ENCODE measurements at places on chromosomes 6 and 20. TPM values are rescaled to one million over a fixed set of nuclear protein-coding genes. Genes with fewer than 3 reads are reported as not detected.

The PET117 gene
- 17.8 TPM for total RNA-seq

The DPM1 gene
- 73.9 TPM for total RNA-seq

The CTSZ gene
- total RNA-seq: 118 TPM

The HEY2 gene
- total RNA-seq: 1.3 TPM

The ATP6V1G2 gene
- total RNA-seq: 5.0 TPM

GRCh38 chr6:38088010-38088409 is 268.5 kb downstream of the ZFAND3 start:
- no peak for DNase-seq
- no peak overlapping the region for H3K27ac ChIP-seq
- H3K4me1 ChIP-seq: no peaks in the 10 kb centered on the region
- H3K36me3 ChIP-seq: no peaks in the 10 kb centered on the region
- H3K4me3 ChIP-seq: no peak overlapping the region
- H3K27me3 ChIP-seq: no peaks in the 10 kb centered on the region

DNA sequence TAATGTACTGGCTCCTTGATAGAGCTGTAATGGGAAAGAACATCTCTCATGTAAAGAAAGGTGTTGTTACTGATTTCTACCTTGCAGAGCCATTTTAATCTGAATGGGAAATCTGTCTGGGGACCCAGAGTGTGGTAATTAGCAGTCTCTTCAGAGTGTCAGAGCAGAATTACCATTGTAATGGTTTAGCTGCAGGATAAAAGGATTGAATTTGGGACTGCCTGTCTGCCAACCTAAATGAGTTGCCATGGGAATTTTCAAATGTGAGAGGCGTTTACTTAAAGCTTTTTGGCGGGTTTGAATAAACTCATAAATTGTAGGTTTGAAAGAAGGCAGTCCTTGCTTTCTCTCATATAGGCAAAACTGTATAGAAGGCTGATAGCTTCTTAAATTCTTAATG is 128.8 kb downstream of the QKI start:
- H3K4me1 ChIP-seq: peaks cover 8% of the 10 kb centered on the region
- no peak overlapping the region for H3K4me3 ChIP-seq
- no peak overlapping the region for H3K27ac ChIP-seq
- no peak for DNase-seq
- no peaks in the 10 kb centered on the region for H3K27me3 ChIP-seq

- no peaks in the 10 kb centered on the region for H3K36me3 ChIP-seq
- H3K4me3 ChIP-seq: no peak overlapping the region
- H3K27ac ChIP-seq: no peak overlapping the region
- DNase-seq: no peak
Observed at GRCh38 chr6:72953971-72954381, 271.3 kb downstream of the KHDC1L start.

DNA sequence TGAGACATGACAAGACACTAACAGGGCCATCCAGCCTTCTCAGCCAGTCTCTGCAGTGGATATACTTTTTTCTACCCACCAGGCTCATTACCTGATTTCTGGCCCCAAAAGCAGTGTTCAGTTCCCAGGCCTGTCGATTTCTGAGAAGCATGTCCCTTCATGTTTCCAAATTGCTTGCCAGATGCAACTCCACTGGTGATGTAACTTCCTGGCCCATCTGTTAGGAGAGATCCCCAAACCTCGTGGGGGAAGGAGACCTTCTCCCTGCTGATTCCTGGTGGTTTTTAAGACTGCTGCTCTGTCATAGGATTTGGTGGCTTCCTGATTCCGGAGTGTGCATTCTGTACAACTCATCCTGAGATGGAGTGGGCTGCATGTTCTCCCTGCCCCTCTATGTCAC is 31.6 kb upstream of the MRPS10 start:
- no peak overlapping the region for H3K4me3 ChIP-seq
- peaks cover 9% of the 10 kb centered on the region for H3K4me1 ChIP-seq
- no peak overlapping the region for H3K27ac ChIP-seq
- peaks cover under 1% of the 10 kb centered on the region for H3K36me3 ChIP-seq

DNA sequence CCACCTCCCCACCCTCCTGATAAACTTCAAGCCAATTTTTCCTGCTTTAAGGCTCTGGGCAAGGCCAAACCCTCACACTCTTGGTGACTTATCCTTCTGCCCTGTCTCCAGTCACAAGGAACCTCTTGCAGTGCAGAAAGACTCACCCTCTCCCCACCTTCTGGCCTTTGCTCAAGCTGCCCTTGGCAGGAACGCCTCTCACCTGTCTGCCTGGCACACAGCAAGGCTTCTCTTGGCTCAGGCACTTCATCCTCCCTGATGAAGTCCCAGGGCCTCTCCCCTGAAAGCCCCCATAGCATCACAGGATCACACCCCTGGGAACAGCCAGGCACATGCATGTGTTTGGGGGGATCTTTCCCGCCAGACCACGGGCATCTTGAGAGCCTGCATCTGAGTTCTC is 68.8 kb upstream of the NNAT start:
- peak; percentile 28 for DNase-seq
- H3K27ac ChIP-seq: no peak overlapping the region
- no peak overlapping the region for H3K4me3 ChIP-seq
- no peaks in the 10 kb centered on the region for H3K4me1 ChIP-seq
- H3K36me3 ChIP-seq: no peaks in the 10 kb centered on the region

GRCh38 chr6:36853325-36853724 is 14.1 kb upstream of the CPNE5 start:
- H3K4me3 ChIP-seq: no peak overlapping the region
- H3K4me1 ChIP-seq: no peaks in the 10 kb centered on the region
- DNase-seq: peak; percentile 83
- no peaks in the 10 kb centered on the region for H3K27me3 ChIP-seq
- no peaks in the 10 kb centered on the region for H3K36me3 ChIP-seq

GRCh38 chr20:10370091-10370887 is 63.7 kb downstream of the MKKS start:
- H3K27ac ChIP-seq: no peak overlapping the region
- H3K4me1 ChIP-seq: no peaks in the 10 kb centered on the region
- DNase-seq: no peak
- H3K27me3 ChIP-seq: no peaks in the 10 kb centered on the region

- H3K4me1 ChIP-seq: no peaks in the 10 kb centered on the region
- H3K27ac ChIP-seq: no peak overlapping the region
- no peaks in the 10 kb centered on the region for H3K36me3 ChIP-seq
- no peak overlapping the region for H3K4me3 ChIP-seq
- no peak for DNase-seq
- no peaks in the 10 kb centered on the region for H3K27me3 ChIP-seq
Observed at GRCh38 chr6:128167552-128167951, 266.7 kb upstream of the THEMIS start.

GRCh38 chr6:4349931-4350330 is 214.6 kb upstream of the ECI2 start:
- peak overlapping the region; percentile 82 for H3K27ac ChIP-seq
- peaks cover 55% of the 10 kb centered on the region for H3K4me1 ChIP-seq
- DNase-seq: no peak
- no peak overlapping the region for H3K4me3 ChIP-seq
- H3K27me3 ChIP-seq: no peaks in the 10 kb centered on the region

DNA sequence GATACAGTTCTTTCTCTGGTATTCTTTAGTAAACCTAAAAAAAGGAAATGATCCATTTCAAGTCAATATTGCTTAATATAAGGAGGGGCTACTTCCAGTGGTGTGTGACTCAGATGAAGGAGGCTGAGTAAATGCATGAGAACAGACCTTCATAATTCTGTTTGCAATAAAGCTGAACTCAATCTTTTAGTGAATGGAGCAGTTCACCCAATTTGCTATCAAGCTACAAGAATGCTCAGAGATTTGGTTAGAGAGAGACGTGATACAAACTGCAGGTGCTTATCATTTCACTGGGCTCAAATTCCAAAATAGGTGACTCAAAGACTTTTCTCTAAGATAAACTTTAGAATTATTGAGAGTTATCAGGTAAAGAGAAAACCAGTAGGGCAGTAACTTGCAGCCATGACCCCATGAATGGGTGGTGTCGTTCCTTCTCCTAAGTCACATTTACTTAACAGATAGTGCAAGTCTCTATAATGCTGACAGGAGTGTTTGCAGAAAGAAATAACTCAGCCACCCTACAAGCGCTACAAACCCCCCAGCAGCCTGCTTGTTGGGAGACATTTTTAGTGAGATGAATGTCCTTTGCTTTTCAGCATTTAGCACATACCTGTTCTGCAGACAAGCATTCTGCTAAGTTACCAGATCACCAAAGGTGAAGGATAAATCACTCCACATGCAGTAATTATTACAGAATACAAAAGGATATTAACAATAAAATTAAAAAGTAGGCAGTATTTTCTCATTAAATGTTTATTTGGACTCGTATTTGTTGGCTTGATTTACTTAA is 16.4 kb upstream of the BLOC1S5 start:
- no peak for DNase-seq
- no peaks in the 10 kb centered on the region for H3K36me3 ChIP-seq
- H3K4me1 ChIP-seq: no peaks in the 10 kb centered on the region
- H3K27me3 ChIP-seq: no peaks in the 10 kb centered on the region
- no peak overlapping the region for H3K4me3 ChIP-seq

- no peaks in the 10 kb centered on the region for H3K4me1 ChIP-seq
- no peaks in the 10 kb centered on the region for H3K36me3 ChIP-seq
- no peak for DNase-seq
- no peak overlapping the region for H3K4me3 ChIP-seq
- no peak overlapping the region for H3K27ac ChIP-seq
- H3K27me3 ChIP-seq: no peaks in the 10 kb centered on the region
Observed at GRCh38 chr6:80623066-80623815, 516.8 kb downstream of the BCKDHB start.

DNA sequence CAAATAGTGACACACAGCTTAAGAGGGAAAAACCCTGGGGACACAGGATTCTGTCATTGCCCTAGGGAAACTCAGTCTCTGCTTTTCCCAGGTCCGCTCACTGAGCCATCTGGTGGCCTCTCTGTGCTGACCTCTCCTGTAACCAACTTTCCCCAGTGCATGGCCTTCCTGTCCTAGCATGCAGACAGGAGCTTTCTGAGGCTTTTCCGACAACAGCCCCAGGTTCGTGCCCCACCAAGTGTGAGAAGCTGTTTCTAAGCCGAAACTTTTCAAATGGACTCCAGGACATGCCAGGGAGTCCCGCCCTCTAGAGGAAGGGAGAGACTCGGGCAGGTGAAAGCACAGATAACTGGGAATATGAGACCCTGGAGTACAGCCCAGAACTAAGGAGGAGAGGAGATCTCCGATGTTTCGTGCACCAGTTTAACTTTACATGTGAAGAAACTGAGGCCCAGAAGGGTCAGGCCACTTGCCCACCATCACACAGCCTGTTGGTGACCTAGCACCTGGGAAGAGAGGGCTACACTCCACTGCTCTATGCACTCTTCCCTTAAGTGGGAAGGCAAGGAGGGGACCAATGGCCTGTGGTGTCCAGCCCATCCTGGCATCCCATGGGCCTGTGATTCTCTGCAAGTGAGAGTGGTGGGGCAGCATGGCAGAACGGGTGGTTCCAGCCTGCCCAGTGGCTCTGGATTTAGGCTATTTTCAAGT is 46.2 kb downstream of the RPP40 start:
- no peaks in the 10 kb centered on the region for H3K36me3 ChIP-seq
- H3K27ac ChIP-seq: no peak overlapping the region
- DNase-seq: no peak
- H3K27me3 ChIP-seq: no peaks in the 10 kb centered on the region
- H3K4me1 ChIP-seq: no peaks in the 10 kb centered on the region
